ENCODE measurements at places on chromosomes 4 and X.
A peak's percentile ranks its signal among the peaks of the same experiment; 100 is the strongest.

DNA sequence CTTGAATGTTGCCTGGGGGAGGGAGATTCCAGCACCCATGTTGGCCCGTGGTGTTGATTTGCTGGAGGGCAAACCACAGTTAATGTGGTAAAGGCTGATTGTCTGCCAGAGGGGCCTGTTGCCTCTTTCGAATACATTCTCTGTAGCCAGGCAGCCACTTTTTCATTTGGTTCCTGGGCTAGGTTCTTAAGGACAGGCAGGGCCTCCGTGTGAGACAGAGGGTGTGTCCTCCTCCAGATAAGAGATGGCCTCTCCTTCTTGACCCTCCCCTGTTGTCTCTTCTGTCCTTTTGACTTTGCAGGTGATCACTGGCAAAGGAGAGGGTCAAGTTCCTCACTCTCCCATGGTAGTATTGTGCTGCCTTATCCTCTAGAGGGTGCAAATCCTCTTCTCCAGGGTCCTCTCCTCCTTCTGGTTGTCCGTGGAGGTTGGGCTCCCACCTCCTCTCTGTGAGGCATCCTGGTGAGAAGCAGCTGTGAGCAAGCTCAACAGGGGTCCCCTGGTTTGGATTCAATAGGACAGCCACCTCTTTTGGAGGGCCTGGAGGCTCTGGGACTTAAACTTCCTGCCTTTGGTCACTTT, 44.9 kb downstream of the ZNF182 start:
- DNase-seq: peak; percentile 46

DNA sequence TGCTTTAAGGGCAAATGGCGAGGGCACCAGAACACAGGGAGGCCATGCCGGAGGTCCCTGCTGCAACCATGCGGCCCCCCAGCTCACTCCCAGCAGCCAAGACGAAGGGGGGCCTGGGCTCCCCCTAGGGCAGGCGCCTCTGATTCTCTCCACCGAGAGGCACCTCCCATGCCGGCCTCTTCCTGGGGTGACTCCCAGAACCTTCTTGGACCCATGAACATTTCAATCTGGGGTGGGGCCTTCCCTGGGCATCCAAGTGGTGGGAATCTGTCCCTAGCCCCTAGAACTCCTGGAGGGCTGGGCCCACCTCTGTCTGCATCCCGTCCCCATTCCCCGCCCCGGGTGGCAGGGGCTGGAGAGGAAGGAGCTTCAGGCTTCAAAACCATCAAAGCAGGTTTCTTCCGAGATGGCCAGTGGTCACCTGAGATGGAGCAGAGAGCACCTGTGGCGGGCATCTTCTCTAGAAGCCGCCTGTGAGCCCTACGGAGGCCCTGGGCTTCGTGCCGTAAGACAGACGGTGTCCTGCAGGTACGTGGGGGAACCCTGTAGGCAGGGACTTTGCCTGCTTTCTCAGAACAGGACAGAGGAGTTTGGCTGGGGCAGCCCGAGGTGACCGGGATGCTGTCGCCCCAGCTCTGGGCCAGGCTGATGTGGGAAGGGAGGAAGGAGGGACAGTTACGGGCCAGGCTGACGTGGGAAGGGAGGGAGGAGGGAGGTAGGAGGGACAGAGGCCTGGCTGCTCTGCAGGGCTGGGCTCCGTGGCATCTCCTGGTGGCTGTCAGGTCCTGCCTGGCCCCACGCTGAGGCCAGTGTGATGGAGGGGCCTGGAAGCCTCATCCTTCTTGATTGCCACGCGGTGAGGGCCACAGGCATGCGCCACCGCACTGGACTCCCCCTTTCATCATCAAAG, 6.8 kb upstream of the SLC25A6 start:
- no peak for DNase-seq

DNA sequence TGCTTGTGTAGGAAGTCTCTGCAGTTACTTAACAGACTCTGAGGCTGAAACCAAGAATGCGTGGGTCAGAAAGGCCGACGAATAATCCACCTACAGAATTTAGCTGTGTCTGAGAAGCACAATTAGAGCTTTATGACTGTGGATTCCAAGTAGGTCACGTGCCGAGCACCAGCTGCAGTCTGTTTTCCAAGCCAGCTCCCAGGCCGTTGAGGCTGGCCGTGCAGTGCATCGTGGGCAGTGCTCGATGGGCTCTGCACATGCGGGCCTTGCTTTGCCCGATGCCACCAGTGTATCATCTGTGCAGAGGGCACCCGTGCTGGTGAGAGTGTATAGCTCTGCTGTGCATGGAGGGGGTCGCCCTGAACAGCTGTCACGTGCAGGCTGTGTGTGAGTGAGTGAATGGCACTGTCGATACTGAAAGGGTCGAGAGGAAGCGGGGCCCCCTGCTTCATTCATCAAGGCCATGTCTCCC, 67.5 kb upstream of the CLDN34 start:
- no peak for DNase-seq

DNA sequence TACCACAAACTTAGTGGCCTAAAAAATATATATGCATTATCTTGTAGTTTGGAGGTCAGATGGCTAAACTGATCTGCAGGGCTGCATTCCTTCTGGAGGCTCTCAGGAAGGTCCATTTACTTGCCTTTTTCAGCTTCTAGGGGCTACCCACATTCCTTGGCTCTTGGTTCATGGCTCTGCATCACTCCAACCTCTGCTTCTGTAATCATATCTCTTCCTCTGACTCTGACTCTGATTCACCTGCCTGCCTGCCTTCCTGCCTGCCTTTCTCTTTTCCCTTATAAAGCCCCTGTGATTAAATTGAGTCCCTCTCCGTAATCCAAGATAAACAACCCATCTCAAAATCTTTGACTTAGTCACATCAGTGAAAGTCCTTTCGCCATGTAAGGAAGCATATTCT, 25.0 kb upstream of the FRMPD4 start:
- no peak for DNase-seq

- DNase-seq: peak; percentile 85
Observed at GRCh38 chr4:23135792-23136645, 443.3 kb downstream of the GBA3 start.

GRCh38 chr4:77167866-77168265, 10.9 kb downstream of the CCNG2 start:
- DNase-seq: no peak

GRCh38 chr4:123651066-123651465, 254.5 kb downstream of the SPRY1 start:
- DNase-seq: peak; percentile 23

DNA sequence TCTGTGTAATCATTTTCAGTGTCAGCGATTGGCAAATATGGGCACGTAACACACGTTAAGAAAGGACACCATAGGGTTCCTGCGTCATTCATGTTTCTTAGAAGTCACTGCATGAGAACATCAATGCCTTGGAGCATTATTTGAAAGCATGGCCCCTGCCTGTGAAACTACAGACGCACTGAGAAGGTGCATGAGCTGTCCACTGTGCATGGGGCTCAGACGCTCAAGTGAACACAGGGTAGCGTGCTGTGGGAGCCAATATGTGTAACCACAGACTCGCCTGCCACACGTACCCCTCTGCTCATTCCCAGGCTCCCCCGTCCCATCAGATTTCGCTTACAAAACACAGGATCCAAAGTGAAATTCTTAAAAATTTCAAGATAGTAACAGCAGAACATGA, 6.5 kb downstream of the PPP2R2C start:
- DNase-seq: no peak

DNA sequence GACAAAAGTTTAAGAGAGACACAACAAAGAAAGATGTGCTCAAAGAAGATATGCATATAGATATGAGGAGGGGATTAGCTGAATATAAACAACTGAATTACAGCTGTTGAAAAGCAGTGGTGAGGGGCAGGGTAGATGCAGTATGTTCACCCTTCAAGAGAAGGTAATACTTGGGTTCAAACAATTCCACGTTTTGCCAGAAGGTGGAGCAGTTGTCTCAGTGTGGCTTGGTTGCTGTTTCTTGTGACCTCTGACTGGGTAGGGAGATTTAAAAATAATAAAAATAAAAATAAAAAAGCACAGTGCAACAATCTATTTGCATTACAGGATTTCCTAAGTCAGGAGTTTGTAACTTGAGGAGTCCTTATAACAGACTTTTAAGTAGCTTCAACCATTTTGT, 23.3 kb downstream of the PHOX2B start:
- DNase-seq: peak; percentile 46

GRCh38 chr4:5750052-5750945, 39.3 kb downstream of the EVC start:
- no peak for DNase-seq

- peak; percentile 86 for DNase-seq
Observed at GRCh38 chr4:26319949-26320537, 771 bp upstream of the RBPJ start.

GRCh38 chr4:150570862-150571261, 11.1 kb upstream of the MAB21L2 start:
- DNase-seq: peak; percentile 66

DNA sequence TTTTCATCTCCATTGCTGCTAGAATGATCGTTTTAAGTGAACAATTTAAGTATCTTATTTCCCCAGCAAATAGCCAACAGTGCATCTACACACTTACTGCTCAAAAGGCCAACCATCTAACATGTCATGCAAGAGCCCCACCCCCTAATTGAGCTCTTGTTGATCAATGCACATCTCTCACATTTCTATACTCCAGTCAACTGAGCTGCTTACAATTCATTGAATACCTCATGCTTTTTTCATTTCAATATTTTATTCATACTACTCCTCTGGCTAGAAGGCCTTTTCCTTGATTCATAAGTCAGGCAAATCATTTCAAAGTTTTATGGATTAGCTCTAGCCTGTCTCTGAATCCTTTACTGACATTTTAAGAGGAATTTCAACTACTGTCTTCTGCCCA, 79.0 kb upstream of the WDR17 start:
- no peak for DNase-seq

- DNase-seq: no peak
Observed at GRCh38 chr4:110823251-110823650, 200.4 kb upstream of the PITX2 start.

DNA sequence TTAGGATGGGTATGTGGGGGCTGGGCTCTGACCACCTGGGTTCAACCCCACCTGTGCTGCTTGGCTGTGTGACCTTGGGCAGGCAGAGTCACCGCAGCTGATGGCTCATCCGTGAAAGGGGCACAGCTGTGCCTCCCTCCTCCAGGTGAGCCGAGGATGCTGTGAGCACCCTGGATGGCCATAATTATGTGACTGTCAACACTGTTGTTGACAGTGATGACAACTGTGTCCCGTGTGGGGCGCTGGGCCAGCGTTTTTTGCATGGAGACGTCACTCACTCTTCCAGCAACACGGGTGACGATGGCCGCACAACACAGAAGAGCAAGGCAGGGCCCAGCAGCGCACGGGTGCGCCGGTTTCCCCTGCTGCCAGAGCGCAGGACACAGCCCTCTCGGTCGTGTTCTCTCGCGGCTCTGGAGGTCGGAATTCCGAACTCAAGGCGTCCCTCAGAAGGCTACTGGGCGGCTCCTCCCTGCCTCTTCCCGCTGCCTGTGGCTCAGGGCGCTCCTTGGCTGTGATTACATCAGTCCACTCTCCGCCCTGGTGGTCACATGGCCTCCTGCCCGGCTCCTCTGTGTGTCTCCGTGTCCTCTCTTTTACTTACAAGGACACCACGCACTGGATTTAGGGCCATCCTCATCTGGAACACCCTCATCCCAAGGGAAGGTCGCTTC, 1.3 kb downstream of the SH3TC1 start:
- peak; percentile 66 for DNase-seq

DNA sequence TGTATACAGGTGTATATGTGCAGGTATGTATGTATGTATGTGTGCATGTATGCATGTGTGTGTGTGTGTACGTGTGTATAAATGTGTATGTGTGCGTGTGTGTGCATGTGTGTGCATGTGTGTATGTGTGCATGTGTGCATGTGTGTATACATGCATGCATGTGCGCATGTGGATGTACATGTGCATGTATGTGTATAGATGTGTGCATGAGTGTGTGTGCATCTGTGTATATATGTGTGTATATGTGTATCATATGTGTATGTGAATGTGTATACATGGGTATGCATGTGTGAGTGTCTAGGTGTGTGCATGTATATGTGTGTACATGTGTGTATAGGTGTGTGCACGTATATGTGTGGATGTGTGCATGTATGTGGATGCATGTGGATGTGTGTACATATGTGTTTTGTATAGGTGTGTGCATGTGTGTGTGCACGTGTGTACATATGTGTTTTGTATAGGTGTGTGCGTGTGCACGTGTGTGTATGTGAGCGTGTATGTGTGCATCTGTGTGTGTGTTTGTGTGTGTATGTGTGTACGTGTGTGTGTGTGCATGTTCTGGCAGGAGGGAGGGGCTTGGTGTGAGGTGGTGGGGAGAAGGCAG, 6.0 kb downstream of the BGN start:
- DNase-seq: no peak

DNA sequence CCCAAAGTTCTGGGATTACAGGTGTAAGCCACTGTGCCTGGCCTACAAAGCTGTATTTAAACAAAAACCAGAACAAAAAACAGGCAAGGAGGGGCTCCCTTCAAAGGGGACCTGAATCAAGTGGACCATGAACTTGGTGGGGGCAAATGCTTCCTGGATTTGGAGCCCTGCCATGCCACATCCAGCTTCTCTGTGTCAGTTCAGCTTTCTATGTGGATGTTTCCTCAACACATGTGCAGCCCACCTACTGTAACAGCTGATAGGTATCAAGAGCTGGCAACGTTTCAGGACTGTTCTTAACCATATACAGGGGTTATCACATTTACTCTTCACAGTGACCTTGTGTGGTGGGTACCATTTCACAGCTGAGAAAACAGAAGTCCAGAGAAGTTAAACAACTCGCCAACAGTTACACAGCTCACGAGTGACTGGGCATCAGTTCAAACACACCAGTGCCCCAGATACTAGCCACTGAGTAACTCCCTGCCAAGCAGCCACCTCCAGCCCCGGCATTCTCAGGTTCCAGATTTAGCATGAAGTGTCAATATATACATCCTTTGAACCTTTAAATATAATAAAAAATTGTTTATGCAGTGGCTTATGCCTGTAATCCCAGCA, 7.5 kb downstream of the GPR143 start:
- DNase-seq: no peak

DNA sequence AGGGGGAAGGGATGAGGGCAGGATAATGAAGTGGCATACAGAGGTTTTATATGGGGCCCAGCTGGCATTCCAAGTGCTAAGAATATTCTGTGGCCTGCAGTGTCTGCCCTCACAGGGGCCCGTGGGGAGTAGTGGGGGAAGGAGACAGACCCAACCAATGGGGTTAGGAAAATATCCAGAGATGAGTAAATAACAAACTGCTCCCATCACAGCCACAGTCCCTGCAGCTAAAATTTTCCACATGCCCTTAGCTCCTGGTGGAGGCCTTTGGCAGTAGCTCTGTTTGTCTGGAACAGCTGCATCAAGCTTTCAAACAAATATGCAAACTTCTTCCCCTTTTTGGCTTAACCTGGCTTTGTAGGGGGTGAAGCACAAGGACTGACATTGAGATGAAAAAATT, 3.1 kb downstream of the SRPX2 start:
- peak; percentile 17 for DNase-seq

DNA sequence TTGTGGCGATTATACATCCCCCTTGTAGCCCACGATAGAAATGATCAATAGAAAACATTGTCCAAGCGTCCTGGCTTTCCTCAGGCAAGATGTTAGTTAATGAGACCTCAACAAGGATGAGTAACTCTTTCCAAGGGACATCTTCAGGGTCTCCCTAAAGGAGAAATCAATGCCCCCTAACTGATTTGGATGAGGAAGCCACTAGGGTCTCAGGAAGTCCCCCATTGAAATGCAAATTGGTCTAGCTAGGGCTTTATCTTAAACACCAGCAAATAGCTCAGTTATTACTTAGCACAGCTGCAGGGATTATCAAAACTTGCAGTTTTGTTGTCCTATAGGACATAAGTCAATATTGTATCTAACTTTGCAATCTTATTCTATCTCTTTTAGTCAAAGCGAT, 721.5 kb downstream of the IL1RAPL1 start:
- DNase-seq: no peak
